A549 treated with CORT108297 at 1 μM for 4 hours (cell line): ENCODE measurements at places on chromosomes 2 and 18. TPM values are rescaled to one million over a fixed set of nuclear protein-coding genes. Genes with fewer than 3 reads are reported as not detected.

Gene GLI2
- total RNA-seq = 17.1 to 28.0 TPM (median 24.1 TPM) in 5 replicates

Gene NLRC4
- not detected in 5 replicates for total RNA-seq

Gene VAMP8
- total RNA-seq = 15.2 to 18.7 TPM (median 16.4 TPM) in 5 replicates

Gene SP3
- total RNA-seq = 33.8 to 49.5 TPM (median 38.3 TPM) in 5 replicates

Gene SLC23A3
- total RNA-seq = 0.47 to 1.0 TPM (median 0.72 TPM) in 5 replicates

Gene SAG
- total RNA-seq = not detected in 5 replicates

Gene ADNP2
- 10.8 to 11.6 TPM (median 11.1 TPM) in 5 replicates for total RNA-seq

Gene TPO
- total RNA-seq = 0.09 to 0.22 TPM (median 0.16 TPM) in 5 replicates

Gene L3MBTL4
- total RNA-seq = not detected in 5 replicates
